NCI-H510A (cell line): ENCODE measurements at places on chromosomes 7 and 10.
A peak's percentile ranks its signal among the peaks of the same experiment; 100 is the strongest.

- no peak for DNase-seq
These were observed 37.7 kb downstream of the RABGEF1 start for GRCh38 chr7:66778201-66778600.

- DNase-seq, result peak; percentile 64
These were observed 127.3 kb downstream of the LHPP start for GRCh38 chr10:124588736-124589490.

DNA sequence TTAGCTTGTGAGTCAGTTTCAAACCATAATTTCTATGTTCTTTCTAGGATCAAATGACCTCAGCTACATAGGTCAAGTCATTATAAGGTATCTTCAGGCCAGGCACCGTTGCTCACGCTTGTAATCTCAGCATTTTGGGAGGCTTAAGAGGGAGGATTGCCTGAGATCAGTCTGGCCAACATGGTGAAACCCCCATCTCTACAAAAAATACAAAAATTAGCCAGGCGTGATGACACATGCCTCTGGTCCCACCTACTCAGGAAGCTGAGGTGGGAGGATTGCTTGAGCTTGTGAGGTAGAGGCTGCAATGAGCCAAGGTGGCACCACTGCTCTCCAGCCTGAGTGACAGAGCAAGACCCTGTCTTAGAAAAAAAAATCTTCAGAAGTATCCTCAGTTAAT is 362.3 kb downstream of the GATA3 start:
- DNase-seq, result no peak

DNA sequence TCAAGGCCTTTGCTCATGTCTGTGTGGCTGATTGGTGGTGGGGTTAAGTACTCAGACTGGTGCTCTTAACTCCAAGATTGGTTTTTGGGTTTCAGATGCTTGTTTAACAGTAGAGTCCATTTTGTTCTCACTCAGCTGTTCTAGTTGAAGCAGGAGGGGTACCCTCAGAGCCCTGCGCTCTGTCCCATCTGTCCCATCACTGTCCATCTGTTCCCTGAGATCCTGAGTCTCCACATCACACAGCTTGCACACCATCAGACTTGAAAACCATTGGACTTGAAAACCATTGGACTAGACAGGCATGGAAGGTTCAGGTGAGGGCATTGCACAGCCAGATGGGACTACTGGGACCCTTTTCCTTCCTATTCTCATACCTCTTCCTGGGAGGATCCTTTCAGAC is 39.3 kb downstream of the TMEM178B start:
- DNase-seq, result no peak
